ELF-1 (cell line): ENCODE measurements at places on chromosomes 11 and 22.
A peak's percentile ranks its signal among the peaks of the same experiment; 100 is the strongest.

- DNase-seq = no peak
These were observed 662.5 kb upstream of the B3GAT1 start for GRCh38 chr11:135074397-135074998.

DNA sequence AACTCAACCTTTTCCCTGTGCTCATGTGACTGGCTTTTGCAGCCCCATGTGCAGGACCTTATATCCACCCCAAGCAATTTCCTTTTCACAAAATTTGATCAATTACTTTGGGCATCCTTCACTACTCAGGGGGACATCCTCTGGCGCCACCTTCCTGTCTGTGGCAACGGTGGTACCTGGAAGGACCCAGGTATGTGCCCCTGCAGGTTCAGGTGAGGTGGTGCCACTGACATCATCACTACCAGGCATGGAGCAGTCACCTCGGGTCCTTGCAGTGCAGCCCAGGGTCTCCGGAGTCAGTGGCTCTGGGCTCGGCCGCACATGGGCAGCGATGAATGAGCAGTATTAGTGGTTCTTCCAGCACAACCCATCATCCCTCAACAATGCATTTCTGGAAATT is 37.7 kb upstream of the B3GAT1 start:
- DNase-seq = peak; percentile 6

- peak; percentile 93 for DNase-seq
These were observed 2.9 kb downstream of the RPL3 start for GRCh38 chr22:39316440-39317083.

DNA sequence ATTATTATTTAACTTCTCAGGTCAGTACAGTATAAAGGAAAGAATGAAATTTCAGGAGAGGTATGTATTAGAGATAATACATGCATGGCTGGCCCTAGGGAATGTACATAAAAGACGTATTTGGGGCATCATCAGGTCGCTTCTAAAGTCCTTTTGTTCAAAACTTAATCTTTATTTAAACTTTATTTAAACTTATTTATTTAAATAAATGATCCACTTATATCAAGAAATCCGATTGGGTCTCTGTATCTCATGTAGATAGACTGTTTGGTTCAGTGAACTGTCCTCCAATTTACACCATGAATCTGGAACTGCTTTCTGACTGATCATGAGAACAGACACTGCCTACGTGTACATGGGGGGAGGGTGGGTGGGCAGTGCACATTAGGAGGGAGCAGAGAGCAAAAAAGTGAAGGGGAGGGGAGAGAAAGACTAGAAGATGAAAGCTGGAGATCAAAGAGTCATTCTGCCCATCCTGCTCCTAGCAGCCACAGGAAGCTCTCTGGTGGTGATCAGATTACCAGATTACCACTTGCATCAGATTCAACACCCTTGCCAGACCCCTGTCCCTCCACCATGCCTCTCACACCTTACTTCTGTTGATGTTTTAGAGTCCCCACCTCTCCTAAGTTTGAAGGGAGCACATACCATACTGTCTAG is 92.1 kb upstream of the MTMR2 start:
- DNase-seq = peak; percentile 67

- no peak for DNase-seq
These were observed 15.0 kb downstream of the STARD10 start for GRCh38 chr11:72778535-72779494.

GRCh38 chr11:87454241-87454640 is 416.5 kb downstream of the TMEM135 start:
- no peak for DNase-seq

DNA sequence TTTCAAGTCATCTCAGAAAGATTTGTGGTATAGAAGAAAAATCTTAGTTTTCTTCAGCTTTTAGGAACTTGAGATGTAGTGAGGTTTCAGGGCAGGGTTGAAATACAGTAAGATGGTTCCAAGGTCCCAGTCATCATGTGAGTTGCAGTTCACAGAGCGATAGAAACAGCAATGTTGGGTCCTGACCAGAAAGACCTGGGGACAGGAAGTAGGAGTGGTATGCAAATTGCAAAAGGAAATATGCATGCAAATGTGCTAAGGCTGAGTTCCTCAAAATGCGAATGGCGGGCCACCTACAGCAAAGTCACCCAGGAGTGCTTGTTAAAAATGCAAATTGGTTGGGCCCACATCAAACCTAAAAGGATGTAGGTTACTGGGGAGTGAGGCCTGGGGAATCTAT is 1032.7 kb upstream of the TENM4 start:
- DNase-seq = peak; percentile 3

- no peak for DNase-seq
These were observed 114.1 kb downstream of the LARGE1 start for GRCh38 chr22:33806191-33806590.

DNA sequence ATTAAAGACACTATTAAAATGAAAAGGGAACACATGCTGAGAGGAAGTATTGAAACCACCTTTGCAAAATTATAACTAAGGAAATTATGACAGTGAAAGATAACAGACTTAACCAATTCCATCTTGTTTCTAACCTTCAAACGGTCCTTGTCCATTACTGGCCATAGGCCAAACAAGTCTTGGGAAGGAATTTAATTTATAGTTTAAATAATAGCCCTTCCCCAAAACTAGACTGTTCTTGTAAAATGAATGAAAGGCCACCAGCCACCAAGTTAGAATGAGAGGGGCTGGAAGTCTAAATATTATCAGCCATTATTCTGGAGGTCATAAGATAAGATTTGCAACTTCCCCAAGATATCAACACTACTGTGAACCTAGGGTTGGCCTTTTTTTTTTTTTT is 1.8 kb upstream of the TALDO1 start:
- no peak for DNase-seq

DNA sequence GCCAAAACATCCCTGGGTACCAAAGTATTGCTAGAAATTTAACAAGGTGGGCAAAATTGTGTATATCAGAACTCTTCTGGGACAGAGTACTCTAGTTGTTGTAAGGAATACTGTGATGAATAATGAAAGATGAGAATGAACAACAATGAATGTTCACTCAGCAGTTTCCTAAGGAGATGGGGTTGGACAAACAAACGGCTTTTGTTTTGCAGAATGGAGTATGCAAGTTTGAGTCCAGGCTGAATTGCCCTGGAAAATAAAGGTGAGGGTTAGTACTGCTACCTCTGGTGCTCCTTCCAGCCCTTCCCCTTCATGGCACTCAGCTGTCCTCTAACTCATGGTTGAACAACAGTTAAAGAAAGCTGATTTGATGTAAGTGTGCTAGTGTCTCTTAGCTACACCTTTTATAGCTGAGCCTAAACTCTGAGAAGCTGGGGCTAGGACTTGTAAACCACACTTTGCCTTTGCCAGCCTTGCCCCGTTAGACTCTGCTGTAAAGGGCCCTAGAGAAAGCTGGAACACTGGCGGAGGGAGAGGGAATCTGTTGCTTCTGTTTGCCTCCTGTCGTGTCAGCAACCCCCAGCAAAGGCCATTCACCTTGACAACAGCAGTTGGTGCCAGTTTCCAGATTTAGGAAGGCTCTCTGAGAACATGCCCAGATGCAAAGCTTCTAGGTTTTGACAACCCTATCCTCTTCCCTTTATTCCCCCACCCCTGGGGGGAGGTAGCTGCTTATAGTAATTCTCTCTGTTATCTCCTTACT is 41.2 kb upstream of the POLD3 start:
- no peak for DNase-seq

GRCh38 chr22:42637555-42637954 is 2.8 kb downstream of the ATP5MGL start:
- no peak for DNase-seq

GRCh38 chr22:37357446-37358075 is 69.7 kb downstream of the ELFN2 start:
- no peak for DNase-seq

GRCh38 chr11:10197091-10197490 is 96.9 kb downstream of the SBF2 start:
- DNase-seq = no peak

- DNase-seq = no peak
These were observed 28.6 kb upstream of the PRAME start for GRCh38 chr22:22587577-22588188.

- no peak for DNase-seq
These were observed 47.0 kb downstream of the RTL6 start for GRCh38 chr22:44451016-44451415.

DNA sequence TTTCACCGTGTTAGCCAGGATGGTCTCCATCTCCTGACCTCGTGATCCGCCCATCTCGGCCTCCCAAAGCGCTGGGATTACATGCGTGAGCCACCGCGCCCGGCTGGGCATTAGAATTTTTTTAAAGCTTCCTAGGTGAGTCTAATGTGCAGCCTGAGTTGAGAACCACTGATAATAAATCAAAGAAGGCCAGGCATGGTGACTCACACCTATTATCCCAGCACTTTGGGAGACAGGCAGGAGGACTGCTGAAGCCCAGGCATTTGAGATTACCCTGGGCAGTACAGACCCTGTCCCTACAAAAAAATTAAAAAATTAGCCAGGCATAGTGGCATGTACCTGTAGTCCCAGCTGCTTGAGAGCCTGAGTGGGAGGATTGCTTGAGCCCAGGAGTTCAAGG is 13.7 kb downstream of the MEI1 start:
- DNase-seq = no peak

- no peak for DNase-seq
These were observed 25.9 kb downstream of the YPEL1 start for GRCh38 chr22:21709688-21710087.

DNA sequence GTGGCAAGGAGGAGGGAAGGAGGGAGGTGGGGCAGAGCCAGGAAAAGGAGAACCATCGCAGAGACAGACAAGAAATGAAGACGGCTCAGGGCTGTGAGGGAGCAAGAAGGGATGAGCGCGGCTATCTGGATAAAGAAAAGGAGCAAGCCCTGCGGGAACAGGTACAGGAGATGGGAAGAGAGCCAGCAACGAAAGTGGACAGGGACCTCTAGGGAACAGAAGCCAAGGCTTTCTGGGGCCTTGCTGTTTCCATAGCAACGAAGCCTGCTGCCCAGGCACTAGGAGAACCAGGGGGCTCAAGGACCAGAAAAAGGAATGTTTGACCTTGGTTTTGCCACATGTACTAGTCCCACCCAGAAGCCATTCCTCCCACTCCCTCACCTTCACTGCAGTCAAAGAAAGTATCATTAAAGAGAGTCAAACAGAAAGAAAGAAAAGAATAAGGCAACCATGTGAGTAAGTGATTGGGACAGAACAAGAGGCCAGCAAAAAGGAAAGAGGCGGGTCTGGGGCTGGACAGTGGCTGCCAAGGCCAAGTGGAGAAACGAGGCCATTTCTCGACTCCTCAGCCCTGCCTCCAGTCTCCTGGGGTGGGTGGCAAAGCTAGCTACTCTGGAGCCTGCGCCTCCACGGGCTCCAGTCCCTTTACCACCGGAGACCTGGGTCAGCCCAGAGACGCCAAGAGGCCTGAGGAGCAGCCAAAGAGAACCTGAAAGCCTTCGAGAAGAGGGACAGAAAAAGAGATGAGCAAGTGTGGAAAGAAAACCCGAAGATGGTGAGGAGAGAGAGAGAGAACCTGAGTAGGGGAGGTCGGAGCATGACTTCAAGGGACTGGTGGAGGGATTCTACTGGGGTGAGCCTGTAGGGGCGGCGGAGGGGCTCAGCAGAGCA is 35.1 kb downstream of the NRXN2 start:
- no peak for DNase-seq
